Activated CD4-positive, CD25-positive, alpha-beta regulatory T cell treated with anti-CD3 and anti-CD28 coated beads, Interleukin-2, amount 50 U/mL, for 24 hours (primary cell): ENCODE measurements at places on chromosomes 3 and 15.

- no peak for ATAC-seq
Measured at GRCh38 chr3:57079474-57079831, 19.0 kb downstream of the SPATA12 start.

DNA sequence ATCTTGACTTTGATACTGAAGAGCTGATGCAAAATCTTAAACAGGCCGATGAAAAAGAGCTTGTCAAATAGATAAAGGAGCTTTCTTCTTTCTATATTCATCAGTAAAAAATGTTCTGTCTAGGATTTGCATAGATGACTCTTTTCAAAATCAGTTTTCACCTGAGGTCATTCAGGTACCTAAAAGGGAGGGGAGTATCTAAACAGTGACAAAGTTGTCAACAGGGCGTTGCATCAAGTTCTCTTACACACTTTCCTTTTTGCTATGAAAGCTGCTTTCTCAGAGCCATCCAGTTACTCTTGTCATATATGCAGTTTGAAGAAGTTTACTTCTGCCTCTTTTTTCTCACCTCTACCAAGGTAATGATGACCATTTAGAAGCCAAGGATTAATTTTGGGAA, 60.0 kb downstream of the AKAP13 start:
- ATAC-seq, result peak; percentile 58

GRCh38 chr3:95148107-95148506, 1085.2 kb downstream of the NSUN3 start:
- ATAC-seq, result no peak

DNA sequence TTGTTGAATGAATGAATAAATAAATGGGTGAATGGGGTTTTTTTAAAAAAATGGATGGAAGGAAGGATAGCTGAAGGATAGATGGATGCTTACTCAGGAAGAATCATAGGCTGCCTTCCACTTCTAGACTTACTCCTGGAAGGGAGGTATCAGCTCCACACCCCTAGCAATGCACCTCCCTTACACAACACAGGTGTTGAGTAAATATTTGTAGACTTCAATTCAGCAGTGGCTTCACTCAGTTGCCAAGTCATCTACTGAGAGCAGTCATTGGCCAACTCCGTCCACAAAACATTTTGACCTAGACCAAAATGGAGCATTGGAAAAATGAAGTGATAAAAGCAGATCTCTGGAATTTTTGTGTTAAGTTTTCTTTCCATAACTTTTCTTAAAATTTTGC, 65.5 kb upstream of the ST8SIA2 start:
- no peak for ATAC-seq

GRCh38 chr3:58478781-58479180, 13.1 kb upstream of the KCTD6 start:
- no peak for ATAC-seq

DNA sequence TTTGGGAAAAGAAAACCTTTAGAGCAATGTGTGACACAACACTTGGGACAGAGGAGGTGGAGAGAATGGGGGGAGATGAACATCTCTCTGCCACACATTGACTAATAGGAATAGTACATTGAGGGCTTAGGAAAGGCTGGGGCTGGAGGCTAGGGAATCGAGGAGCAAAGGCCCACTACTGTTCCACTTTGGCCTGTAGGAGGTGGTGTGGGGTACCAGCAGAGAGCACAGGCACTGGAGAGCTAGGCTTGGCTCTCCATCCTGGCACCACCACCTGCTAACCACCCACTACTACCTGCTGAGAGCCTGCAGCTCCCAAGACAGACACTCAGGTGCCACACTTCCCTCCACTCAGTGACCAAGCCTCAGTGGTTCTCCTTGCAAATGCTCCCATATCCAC, 19.4 kb downstream of the CCDC32 start:
- ATAC-seq, result no peak

DNA sequence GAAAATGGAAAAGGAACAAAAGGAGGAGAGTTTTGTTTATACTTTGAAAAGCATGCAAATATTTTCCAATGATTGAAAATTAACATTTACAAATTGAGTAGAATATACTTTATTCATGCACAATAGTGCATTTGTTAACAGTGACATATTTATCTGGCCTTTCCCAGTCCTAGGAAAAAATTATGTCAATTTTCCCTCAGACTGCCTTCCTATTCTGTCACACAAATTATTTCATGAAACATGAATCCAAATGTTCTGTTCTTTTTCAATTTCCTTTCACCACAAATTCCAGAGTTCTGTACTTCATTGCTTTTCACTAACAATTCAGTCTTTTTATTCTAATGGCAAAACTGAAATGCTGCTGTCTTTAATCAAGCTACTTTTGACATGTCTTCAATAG, 945.1 kb downstream of the ROBO1 start:
- no peak for ATAC-seq

- no peak for ATAC-seq
Measured at GRCh38 chr15:95715116-95715903, 615.2 kb upstream of the NR2F2 start.

- ATAC-seq, result no peak
Measured at GRCh38 chr15:70057931-70058641, 39.6 kb downstream of the TLE3 start.

- ATAC-seq, result no peak
Measured at GRCh38 chr15:76730262-76730661, 174.9 kb downstream of the SCAPER start.

DNA sequence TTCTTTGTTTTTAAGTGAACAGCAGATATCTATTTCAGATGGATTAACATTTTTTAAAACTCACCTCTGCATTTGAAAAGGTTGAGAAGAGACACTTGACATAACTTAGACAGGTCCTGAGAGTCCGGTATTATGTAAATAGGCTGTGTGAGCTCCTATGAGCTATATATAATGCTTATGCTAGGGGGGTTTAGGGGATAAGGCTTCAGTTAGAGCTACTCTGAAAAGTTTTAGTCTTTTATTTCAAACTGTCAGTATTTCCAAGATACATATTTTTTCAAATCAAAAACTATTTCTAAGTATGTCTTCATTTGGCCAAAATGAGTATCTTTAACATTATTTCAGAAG, 16.9 kb downstream of the SHC4 start:
- no peak for ATAC-seq

DNA sequence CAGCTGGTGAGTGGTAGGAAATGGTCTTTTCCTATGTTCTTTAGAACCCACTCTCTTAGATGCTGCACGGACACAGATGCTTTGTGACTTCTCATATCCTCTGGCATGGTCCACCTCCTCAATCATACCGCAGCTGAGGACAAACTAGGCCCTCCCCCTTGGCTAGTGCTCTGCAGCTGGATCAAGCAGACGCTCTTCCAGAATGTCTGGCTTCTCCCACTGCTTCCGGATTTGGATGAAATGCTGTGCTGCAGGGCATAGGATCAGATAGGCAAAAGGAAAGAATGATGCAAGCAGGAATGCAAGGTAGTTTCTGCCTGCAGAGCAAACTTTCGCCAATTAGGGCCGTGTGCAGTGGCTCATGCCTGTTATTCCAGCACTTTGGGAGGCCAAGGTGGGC, 75.7 kb upstream of the SLC4A7 start:
- ATAC-seq, result no peak

- no peak for ATAC-seq
Measured at GRCh38 chr3:99833617-99834205, 16.0 kb downstream of the CMSS1 start.

DNA sequence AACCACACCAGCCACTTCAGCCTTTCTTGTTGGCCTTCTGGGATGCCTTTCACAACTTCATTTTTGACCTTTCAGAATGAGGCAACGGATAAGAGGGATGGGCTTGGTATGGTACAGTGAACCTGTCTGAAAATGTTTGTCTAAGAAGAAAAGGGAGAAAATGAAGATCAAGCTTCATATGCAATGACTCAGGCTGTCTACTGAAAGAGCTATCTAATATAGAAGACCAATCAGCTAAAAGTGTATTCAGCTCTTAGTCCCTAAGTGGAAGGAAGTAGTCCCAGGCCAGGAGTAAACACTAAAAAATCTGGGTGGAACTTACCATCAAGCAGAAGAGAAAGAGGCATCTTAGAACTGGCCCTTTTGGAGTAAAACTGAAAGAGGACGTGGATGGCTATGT, 12.2 kb upstream of the UPK1B start:
- no peak for ATAC-seq

GRCh38 chr3:70973558-70973957, 610.0 kb downstream of the FOXP1 start:
- ATAC-seq, result peak; percentile 78

DNA sequence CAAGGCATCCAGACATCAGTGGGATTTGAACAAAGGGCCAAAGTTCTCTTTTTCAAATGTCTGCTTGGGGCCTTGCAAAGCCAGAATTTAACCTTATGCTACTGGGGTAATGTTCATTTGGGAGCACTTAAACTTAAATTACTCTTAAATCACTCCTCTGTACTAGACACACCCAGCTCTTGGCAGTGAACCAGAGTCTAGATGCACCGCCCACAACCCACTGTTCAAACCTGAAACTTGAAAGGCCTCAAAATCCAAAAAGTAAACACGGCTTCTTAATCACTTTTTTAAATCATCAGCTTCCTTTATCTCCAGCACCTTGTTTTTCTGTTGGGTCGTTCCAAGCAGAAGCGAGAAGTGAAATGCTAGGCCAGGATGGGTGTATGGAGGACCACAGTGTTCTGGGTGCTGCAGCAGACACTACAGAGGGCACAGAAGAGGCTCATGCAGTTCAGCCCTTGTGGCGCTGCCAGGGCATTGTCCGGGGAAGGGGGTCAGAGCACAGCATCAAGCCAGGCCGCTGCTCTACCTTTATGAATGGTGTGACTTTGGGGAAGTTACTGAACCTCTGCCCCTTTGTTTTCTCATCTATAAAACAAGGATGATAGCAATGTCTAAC, 28.8 kb downstream of the MECOM start:
- no peak for ATAC-seq

DNA sequence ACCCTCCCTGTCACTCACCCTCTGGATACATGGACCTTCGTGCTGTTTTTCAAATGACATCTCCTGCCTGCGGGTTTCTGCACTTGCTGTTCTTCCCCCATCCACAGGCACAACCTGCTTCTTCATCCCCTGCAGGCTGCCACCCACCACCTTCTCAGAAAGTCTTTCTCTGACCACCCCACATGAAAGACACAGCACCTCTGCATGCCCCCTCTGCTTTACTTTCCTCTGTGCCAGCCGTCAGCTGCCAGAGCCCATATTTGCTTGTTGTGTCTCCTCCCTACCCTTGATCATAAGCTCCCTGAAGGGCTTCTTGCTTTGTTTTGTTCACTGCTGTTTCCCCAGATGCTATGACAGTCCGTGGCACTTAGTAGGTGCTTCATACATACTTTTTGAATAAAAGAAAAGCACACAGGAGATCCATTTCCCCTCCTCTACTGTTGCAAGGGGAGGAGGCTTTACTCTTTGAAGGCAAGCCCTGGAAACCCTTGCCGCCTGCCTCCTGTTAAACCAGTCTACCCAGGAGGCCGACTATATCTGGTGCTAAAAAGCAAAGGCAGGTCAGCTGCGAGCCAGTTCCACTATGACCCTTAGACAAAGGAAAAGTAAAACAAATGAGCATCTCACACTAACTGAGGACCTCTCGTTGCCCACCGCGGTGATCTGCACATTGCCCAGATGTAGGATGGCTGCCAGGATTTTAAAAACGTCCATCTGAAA, 31.9 kb downstream of the MYO5C start:
- no peak for ATAC-seq

- no peak for ATAC-seq
Measured at GRCh38 chr3:64815195-64815631, 127.4 kb upstream of the ADAMTS9 start.

DNA sequence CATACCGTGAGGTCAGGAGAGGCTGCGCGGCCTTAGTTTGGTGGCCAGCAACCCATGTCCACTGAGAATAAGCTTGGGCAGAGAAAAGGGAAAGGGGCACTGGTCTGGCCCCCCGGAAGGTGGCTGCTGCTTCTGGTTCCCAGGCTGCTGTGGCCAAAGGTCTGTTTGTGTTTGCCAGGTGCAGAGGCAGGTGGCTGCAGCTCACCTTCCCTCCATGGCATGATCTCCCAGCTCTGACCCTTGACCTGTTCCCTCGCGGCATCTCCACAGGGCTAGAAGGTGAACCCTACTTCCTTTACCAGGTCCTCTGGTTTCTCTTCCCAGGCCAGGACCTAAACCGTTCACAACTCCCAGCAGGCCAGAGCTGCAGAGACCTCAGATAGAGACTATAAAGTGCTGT, 13.8 kb downstream of the VPS18 start:
- ATAC-seq, result no peak

GRCh38 chr3:69378112-69378802, 7.6 kb downstream of the FRMD4B start:
- ATAC-seq, result no peak

DNA sequence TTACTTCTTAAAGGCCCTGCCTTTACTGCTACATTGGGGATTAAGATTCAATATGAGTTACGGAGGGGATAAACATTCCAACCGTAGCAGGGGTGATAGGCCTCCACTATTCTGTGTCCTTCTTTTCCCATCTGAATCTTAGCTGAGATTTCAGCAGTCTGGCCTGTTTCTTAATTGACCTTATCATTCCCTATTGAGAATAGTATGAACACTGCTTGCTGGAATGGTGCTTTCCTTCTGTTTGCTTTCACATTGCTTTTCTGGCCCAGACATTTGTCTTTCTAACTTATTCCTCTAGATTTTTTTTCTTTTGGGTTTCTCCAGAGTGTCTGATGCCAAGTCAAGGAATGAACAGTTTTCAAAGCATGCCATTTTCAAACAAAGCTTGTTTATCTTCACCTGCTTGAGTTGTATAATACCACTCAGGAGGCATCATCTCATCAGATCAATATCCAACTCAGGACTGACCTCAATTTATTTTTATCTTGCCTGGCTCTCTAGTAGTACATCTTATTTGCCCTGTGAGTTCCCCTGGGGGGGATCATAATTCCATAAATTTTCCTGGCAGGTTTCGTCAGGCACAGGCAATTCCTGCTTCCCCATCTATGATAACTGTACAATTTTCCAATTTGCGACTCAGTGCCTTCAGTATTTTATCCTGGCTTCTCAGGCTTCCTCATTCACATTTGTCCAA, 161.1 kb upstream of the STT3B start:
- ATAC-seq, result no peak

- no peak for ATAC-seq
Measured at GRCh38 chr3:188473045-188473444, 319.1 kb downstream of the LPP start.

DNA sequence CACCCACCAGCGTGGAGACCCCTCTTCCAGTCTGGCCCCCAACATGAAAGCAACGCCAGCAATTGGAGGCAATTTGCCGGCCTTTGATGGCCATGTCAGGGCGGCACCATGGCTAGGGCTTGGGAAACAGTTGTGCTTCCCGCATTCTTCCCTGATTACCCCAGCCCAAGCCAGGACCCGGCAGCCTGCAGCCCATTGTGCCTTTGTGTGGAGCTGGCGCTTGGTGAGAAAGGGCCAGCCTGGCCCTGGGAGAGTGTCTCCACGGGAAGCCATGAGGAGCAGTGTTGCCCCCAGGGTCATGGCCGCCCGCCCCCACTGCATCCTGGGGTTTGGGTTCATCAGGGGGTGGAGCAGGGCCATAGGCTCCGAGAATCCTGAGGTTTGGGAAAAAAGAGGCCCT, 66.0 kb downstream of the DNAJB8 start:
- ATAC-seq, result no peak

GRCh38 chr3:192869131-192870031, 48.3 kb downstream of the MB21D2 start:
- no peak for ATAC-seq

GRCh38 chr3:132650153-132650552, 9.5 kb downstream of the ACAD11 start:
- ATAC-seq, result no peak
